Smooth muscle cell of the pulmonary artery (primary cell): ENCODE measurements at places on chromosomes 6 and 20. TPM values are rescaled to one million over a fixed set of nuclear protein-coding genes. Genes with fewer than 3 reads are reported as not detected.

The TPD52L1 gene
- total RNA-seq: 29.0 and 32.4 TPM in 2 replicates

The ABHD12 gene
- total RNA-seq: 50.9 and 52.4 TPM in 2 replicates

The SAPCD1 gene
- total RNA-seq: 0.78 and 0.79 TPM in 2 replicates

The KIAA0408 gene
- total RNA-seq: 0.50 and 0.78 TPM in 2 replicates

The SLC17A2 gene
- total RNA-seq: 0.07 TPM in 1 of 2 replicates, not detected in the other

The EYS gene
- under 0.01 and 0.13 TPM in 2 replicates for total RNA-seq

The APCDD1L gene
- total RNA-seq: 28.7 and 173 TPM in 2 replicates

The HLA-DOB gene
- 0.10 and 0.20 TPM in 2 replicates for total RNA-seq

The EPPIN gene
- 0.39 TPM in 1 of 2 replicates, not detected in the other for total RNA-seq

The PNPLA1 gene
- total RNA-seq: 0.03 and 0.07 TPM in 2 replicates

The ZNF391 gene
- total RNA-seq: 1.2 and 1.6 TPM in 2 replicates
